ENCODE measurements at places on chromosomes 2 and 18.

GRCh38 chr2:83517727-83518368, 941.2 kb downstream of the SUCLG1 start:
- DNase-seq = no peak

GRCh38 chr2:191008286-191008685, 5.7 kb downstream of the STAT1 start:
- DNase-seq = no peak

DNA sequence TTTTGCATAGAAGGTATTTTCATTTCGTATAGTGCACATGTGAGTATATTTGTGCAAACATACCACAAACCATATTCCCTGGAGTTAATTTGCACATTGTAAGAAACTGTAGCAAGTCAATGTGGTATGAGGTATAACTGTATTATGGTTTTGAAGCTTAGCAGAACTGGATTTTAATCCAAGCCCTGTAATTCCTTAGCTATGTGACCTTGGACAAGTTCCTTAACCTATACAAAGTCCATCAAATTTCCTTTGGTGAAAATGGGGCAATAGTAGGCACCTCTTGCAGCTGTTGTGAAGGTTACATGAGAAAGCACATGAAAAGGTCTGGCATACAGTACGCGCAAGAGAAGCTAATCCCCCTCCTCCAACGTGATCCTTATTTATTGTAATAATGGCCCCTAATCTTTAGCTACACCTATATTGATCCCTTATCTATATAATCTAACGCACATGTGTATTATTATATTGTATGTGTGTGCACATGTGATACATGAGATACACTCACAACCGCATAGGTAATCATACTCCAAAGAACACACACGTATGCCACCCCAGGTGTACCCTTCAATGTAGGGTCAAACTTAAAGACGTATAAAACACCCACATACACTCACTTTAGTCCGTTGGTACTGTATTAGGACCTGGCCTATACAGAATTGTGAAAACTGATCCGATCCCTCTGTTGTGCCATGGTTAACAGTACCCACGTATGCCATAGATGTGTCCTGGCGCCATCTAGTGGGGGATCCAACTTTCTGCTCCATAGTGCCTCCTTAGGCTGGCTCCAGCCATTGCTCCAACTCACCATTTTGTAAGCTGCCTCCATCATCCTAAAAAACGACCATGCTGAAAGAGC, 402.9 kb upstream of the SLC14A2 start:
- DNase-seq = peak; percentile 84

- no peak for DNase-seq
Measured at GRCh38 chr2:217746808-217747207, 256.0 kb downstream of the TNS1 start.

DNA sequence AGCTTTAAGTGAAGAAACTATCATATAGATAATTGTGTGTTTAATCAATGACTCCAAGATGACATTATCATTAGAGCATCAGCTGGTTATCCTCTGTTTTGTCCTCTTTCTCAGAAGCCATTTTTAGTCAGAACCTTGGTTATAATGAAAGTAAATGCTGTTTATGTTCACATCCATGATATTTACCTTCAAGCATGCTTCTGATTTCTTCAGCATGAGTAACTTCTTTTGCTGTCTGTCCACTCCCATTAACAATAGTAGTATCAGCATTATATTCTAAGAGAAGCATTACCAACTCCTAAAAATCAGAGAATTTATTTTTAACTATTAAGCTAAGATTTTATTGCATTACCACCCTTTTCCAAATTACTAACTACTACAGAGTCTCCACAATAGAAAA, 56.3 kb downstream of the OSBPL1A start:
- no peak for DNase-seq

DNA sequence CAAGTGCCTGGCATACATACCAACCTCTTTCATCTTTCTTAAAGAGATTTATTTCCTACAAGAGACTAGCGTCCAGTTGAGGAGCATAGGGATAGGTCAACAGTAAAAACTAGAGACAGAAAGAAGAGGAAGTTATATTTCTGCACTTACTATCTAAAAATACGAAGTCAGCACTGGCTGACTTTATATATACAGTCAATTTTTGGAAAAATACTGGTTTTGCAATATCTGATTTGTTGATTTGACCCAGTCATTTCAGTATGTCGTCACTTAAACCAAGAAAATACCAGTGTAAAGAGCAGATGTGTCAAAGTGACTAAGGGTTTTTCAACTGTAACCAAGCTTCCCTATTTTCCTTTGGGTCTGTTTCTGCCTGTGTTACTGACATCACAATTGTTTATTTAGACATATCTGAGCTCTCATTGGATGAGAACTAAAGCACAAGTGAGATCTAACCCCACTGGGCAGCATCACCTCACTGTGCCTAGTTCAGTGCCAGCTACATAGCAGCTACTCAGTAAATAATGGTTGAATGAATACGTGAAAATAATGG, 23.0 kb downstream of the CYTIP start:
- peak; percentile 81 for DNase-seq

DNA sequence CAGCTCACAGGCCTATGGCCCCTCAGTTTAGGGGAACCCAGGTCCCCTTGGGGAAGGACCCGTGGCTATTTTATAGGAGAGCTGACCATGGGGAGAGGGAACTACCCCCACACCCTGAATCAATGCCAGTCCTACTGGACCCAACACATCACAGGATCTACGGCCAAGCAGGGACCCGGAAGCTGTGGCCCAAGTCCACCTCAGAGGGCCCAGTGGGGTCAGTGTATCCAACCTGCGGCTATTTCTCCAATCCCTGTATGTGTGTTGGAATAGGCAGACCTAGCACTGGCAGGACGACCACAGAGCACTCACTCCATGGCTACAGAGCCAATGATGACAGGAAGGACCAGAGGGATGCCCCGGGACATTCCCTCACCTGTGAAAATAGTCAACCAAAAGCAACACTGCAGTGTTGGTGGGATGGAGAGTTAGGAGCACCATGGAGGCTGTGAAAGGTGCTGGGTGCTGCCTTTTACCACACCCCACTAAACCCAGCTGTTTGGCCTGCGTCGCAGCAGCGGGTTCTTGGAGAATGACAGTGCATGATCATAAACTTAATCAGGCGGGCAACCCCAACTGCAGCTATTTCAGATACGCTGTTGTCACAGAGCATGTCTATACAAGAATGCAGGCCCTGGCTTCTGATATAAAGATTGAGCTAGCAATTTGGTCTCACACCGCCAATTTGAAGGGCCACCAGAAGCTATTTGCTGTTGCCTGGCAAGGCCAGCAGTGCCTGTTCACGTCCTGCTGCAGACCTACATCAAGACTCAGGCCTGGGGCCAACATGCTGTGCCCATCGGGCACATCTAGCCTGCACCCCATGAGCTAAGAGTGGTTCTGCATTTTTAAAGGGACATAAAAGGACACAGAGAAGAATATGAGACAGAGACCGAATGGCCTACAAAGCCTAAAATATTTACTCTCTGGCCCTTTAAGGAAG, 110.4 kb downstream of the EIPR1 start:
- DNase-seq = no peak

- DNase-seq = no peak
Measured at GRCh38 chr18:38198956-38199355, 633.4 kb upstream of the CELF4 start.

- DNase-seq = no peak
Measured at GRCh38 chr2:56108806-56109205, 75.0 kb upstream of the CCDC85A start.
